ENCODE measurements at places on chromosomes 4 and X.

DNA sequence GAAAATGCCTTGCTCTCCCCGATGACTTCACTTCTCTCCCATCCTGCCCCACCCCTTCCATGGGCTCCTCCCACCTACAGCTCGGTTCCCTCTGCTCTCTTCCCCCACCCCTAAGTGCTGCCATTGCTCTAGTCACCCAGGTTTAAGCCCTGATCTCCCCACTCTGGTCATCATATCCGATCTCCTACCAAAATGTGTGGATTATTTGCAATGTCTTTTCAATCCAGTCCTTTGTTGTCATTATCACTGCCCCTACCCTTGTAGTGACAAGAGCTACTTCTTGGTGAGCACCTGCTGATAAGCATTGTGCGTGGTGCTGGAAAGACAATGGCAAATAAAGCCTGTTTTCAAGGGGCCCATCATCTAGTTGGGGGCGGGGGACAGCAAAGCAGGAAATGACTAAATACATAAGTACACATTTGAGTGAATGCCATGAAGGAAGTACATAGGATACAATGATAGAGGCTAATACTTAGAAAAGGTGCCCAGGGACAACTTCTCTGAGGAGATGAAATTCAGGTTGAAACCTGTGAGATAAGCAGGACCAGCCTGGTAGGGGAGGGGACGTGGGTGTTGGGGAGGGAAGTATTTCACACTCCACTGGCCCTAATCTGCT is 63.8 kb downstream of the DLG3 start:
- DNase-seq = no peak

DNA sequence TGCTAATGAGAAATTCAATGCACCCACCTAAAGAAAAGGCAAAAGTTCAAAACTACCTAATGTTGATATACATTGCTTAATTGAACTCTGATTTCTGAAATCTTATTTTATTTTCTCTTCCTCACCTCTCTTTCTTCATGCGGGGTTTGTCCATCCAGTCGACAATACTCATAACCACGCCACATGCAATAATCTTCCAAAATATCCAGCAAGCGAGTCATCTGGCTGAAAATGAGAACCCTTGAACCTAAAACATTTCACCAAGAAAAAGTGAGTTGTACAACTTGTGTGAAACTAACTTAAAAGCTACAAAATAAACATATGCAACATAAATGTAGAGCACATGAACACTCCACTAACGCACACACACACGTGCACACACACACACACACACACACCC is 26.7 kb downstream of the SMARCA1 start:
- no peak for DNase-seq

DNA sequence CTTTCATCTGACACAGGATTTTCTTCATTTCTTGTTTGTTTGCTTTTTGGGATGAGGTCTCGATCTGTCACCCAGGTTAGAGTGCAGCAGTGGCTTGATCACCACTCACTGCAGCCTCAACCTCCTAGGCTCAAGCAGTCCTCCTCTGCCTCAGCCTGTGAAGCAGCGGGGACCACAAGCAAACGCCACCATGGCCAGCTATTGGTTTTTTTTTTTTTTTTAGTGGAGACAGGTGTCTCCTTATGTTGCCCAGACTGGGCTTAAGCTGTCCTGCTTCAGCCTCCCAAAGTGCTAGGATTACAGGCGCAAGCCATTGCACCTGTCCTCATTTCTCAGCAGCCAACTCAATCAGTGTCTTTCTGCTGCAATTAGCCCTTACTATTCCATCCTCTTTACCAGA is 10.3 kb downstream of the SPRY1 start:
- DNase-seq = no peak

DNA sequence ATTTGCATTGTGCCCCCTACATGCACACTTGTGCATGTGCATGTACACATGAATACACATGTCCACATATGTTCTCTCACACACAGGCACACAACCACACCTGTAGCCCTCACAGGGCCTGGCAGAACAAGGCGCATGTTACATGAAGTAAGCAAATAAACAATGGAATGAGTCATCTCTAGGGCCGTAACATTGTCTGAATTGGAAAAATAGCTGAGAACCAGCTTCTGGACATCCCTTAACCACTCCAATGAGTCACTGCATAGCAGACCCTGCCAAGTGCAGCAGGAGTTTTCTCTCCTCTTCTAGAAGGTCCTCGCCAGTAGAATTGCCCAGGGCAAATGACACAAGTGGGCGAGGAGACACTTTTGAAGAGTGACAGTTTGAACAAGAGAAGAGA is 66.1 kb downstream of the MAGEA10 start:
- no peak for DNase-seq

- DNase-seq = no peak
Measured at GRCh38 chr4:88027611-88028608, 20.5 kb downstream of the PKD2 start.

Data from activated naive CD8-positive, alpha-beta T cell treated with anti-CD3 and anti-CD28 coated beads, Interleukin-2, amount 50 U/mL, for 16 hours (primary cell).